Jurkat, Clone E6-1 (cell line): ENCODE measurements at places on chromosomes 1 and 21.

DNA sequence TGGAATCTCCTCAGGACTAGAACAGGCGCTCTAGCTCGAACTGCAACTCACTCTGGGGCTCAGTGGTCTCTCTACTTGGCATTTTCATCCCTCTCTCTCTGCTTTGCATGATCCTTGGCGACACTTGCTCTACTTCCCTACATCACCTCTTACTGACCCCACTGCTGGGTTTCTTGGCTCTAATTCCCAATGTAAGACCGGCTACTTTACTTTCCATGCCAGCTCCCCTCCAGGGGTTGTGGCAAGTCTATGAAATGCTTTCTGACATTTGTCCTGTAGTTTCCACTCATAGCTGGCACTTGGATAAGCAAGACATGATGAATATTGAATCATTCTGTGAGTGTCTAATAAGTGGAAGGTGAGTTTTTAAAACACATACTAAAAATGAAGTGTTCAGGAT is 292.3 kb downstream of the USP25 start:
- DNase-seq = no peak

GRCh38 chr1:202656057-202656456 is 54.2 kb downstream of the SYT2 start:
- no peak for DNase-seq

- DNase-seq = no peak
Measured at GRCh38 chr1:117398957-117399356, 31.7 kb downstream of the MAN1A2 start.

- no peak for DNase-seq
Measured at GRCh38 chr1:93770640-93771039, 89.0 kb upstream of the BCAR3 start.

- DNase-seq = no peak
Measured at GRCh38 chr1:163785868-163786405, 464.2 kb downstream of the NUF2 start.

DNA sequence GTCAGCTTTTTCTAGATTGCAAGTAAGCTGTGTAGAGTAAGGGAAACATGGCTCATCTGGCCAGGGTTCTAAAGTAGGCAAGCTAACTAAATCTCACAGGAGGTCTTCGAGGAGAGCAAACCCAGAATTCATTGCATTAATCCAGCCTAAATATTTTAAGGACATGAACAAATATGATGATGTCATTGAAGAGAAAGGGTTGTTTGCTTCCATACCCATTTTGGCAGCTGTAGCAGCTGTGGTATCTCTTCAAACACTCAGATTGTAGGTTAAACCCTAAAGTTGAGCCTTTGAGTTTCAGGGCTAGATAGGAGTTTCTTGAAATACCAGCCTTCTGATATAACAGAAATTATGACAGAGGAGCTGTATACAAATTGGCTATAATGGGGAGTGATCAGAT is 200.5 kb upstream of the C1orf105 start:
- DNase-seq = no peak

- no peak for DNase-seq
Measured at GRCh38 chr1:185353124-185353523, 36.1 kb upstream of the IVNS1ABP start.

GRCh38 chr1:173505391-173505790 is 28.3 kb downstream of the PRDX6 start:
- DNase-seq = no peak

DNA sequence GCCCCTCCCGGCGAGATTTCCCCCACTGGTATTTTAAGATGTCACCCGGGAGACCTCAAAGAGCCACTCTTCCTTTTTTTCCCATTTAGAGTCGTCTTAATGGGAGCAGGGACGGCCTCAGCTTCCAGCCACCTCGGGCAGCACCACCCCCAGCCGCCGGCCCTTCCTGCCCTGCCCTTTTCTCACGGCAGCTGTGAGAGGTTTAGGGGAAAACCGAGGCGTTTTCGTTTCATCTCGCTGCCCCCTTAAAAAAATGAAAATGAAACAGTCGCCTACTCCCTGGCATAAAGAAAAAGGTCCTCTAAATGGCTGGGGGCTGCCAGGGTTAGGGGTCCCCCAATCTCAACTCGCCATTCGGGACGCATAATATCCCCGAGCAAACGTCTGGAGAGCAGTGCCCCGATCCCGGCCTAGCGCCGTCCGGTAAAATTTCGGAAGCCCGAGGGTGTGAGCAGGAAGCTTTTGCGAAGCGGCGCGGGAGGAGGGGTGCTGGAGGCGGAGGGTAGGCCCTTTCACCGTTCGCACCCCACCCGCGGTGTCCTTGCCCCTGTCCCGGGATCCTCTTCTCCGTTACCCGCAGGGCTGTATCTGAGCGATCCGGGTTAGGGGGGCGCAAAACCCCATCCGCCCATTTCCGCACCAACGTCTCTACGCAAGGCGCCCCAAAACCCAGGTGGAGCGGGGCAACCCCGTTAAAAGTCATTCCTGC is 1.2 kb downstream of the RUNX3 start:
- DNase-seq = no peak

GRCh38 chr1:85450832-85451231 is 14.1 kb downstream of the DDAH1 start:
- no peak for DNase-seq

DNA sequence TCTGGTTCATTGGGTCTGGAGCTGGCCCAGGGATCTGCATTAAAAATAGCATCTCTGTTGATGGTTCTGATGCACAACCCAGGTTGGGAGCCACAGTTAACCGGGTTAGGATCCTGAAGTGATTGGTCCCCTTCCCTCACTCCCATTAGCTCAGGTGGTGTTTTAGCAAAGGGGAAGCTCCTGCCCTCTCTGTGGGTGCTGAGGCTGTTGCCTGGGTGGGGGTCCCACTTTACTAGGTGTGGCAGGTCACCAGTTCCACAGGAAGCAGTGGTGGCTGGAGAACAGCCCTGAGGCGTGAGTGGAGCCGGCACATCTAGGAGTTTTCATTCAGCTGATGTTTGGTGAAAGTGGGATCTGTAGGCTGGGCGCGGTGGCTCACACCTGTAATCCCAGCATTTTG is 86.5 kb downstream of the MAN1C1 start:
- DNase-seq = no peak

DNA sequence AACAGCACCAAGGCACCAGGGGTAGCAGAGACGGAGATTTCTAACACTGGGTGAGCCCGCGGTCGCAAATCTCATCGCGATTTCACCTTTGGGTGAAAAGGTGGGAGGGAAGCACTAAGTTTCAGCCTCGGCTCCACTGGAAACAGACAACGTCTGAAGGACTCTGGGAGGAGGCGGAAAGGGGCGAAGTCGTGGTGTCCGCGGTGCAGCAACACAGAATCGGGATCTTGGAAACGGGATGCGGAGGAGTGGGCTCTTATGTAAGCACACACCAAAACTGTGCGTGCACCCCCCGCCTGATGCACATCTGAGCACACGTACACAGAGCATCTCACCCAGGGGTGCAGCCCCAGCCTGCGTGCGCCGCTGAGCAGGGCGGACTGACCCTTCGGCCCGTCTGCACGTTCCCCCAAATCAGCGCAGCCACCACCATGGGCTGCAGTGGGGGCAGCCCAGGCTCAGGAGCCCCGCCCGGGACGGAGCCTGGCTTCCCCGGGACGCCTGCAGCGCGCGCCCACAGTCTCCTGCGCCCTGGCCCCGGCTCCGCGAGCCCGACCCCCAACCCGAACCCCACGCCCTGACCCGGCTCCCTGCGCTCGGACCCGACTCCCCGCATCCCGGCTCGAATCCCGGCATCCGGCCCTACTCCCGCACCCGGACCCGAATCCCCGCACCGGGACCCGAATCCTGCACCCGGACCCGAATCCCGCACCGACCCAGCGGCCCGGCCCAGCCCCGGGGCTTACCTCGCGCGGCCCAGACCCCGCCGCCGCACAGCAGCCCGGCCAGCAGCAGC is 670 bp downstream of the CLSTN1 start:
- no peak for DNase-seq

GRCh38 chr1:42037161-42037560 is 116.0 kb upstream of the GUCA2B start:
- no peak for DNase-seq

- peak; percentile 80 for DNase-seq
Measured at GRCh38 chr1:53047737-53048736, 14.0 kb upstream of the PODN start.

DNA sequence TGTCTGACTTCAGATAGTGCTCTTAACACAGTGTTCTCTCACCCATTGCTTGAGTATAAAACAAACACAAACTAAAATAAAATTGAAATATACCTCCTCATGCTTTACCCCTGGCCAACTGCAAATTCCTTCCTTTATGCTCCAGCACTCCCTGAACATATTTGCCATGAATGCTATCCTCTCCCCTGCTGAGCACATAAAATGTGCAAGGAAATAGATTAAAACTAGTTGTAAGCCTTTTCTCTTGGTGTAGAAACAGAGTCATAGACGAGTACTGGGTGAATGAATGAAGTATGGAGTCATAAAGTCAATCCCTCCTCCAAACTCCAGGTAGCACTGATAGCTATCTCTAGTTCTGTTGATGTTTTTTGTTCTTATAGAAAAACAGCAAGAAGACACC is 2.6 kb downstream of the GPR161 start:
- no peak for DNase-seq

GRCh38 chr1:116311756-116312680 is 61.0 kb upstream of the ATP1A1 start:
- peak; percentile 24 for DNase-seq

DNA sequence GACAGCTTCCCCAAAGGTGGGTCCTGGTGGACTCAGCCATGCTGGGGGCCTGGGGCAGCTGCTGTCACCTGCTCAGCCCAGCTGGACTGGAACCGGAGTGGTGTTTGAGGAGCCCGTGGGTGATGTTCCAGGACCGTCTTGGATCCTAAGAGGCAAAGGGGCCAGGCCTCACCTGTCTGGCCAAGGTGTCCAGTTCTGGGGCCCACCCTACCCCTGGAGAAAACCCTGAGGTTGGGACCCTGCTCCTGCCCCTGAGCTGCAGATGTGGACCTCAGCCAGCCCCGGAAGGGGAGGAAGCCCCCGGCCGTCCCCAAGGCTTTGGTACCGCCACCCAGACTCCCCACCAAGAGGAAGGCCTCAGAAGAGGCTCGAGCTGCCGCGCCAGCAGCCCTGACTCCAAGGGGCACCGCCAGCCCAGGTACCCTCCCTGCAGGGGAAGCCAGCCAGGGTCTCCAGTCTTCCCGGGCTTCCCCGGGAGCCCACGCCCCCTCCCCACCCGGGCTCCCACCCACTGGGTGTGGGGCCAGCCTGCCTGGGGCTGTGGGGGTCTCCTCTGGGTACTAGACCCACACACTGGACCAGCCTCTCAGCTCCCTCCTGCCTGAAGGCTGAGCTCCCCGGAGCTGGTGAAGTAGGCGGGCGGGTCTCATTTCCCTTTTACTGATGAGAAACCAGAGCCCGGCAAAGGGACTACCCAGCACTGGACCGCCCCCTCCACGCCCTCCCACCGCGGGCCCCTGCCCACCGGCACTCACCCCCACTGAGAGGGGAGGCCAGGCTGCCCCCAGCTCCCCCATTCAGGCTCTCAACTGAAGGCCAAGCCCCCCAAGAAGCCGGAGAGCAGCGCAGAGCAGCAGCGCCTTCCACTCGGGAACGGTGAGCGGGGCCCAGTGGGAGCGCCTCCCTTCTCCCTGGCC is 1.3 kb downstream of the AIRE start:
- DNase-seq = no peak

DNA sequence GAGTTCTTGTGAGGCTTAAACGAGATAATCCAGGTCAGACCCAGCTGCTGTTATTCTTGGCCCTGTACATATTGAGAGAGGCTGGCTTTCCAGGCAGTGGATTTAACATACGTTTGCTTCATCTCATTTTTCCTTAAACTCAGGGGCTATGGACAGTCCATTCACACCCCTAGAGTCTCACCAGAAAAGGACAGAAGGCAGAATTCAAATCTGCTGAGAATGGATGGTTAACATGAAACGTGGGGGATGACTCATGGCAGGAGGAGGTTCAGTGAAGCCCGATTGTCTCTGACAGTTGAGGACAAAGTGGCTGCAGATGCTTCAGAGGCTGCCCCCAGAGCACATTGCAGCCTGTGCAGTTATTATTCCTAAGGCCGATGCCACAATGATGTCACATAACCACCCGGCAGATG is 39.5 kb downstream of the TGFB2 start:
- no peak for DNase-seq

DNA sequence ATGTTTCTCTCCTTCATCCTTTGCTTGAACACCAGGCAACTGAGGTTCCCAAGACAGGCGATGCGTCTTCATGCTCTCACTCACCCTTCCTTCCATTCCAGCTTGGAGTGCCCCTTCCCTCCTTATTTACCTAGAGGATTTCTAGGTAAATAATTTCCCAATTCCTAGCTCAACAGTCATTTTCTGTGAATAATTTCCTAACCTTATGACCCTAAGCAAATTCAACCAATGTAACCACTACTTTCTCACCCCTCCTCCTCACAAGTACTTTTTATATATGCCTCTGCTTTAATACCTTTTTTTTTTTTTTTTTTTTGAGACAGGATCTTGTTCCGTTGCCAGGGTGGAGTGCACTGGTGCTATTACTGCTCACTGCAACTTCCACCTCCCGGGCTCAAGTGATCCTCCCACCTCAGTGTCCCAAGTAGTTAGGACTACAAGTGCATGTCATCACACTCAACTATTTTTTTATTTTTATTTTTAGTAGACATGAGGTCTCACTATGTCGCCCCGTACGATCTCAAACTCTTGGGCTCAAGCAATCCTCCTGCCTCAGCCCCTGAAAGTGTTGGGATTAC is 86.7 kb downstream of the USP24 start:
- DNase-seq = no peak

- no peak for DNase-seq
Measured at GRCh38 chr1:210237981-210238380, 5.4 kb downstream of the SERTAD4 start.

- no peak for DNase-seq
Measured at GRCh38 chr1:83693427-83694126, 305.4 kb downstream of the TTLL7 start.

GRCh38 chr1:186575348-186575747 is 104.9 kb downstream of the PTGS2 start:
- DNase-seq = no peak

GRCh38 chr1:229999004-229999670 is 67.9 kb upstream of the GALNT2 start:
- DNase-seq = no peak

- DNase-seq = no peak
Measured at GRCh38 chr1:5594056-5594956, 397.9 kb downstream of the NPHP4 start.

DNA sequence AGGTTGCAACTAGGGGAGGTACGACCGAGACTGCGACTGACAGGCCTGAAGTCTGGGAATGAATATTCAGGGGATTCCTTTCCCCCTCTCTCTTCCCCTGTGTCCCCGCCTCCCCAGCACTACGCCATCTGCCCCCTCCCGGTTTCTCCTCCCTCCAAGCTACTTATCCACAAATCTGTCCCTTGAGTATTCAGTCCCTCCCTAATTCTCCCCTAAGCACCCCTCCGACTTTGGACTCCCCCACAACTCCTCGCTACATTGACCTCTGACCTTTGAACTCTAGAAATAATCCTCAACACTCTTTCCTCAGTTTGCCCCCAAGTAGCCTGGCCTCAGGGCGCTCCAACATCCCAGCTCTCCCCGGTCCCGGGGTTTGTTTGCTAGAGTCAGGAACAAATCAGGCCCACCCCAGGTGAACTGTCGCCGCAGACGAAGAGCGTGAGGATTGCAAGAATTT is 393 bp downstream of the LYSMD1 start:
- DNase-seq = peak; percentile 39

- DNase-seq = no peak
Measured at GRCh38 chr1:243946253-243946652, 96.2 kb upstream of the AKT3 start.
